ENCODE measurements at places on chromosomes 6 and 20.

- no peak for DNase-seq
Observed at GRCh38 chr6:114176726-114177125, 166.1 kb downstream of the HS3ST5 start.

- no peak for DNase-seq
Observed at GRCh38 chr6:18214003-18214402, 50.3 kb downstream of the DEK start.

DNA sequence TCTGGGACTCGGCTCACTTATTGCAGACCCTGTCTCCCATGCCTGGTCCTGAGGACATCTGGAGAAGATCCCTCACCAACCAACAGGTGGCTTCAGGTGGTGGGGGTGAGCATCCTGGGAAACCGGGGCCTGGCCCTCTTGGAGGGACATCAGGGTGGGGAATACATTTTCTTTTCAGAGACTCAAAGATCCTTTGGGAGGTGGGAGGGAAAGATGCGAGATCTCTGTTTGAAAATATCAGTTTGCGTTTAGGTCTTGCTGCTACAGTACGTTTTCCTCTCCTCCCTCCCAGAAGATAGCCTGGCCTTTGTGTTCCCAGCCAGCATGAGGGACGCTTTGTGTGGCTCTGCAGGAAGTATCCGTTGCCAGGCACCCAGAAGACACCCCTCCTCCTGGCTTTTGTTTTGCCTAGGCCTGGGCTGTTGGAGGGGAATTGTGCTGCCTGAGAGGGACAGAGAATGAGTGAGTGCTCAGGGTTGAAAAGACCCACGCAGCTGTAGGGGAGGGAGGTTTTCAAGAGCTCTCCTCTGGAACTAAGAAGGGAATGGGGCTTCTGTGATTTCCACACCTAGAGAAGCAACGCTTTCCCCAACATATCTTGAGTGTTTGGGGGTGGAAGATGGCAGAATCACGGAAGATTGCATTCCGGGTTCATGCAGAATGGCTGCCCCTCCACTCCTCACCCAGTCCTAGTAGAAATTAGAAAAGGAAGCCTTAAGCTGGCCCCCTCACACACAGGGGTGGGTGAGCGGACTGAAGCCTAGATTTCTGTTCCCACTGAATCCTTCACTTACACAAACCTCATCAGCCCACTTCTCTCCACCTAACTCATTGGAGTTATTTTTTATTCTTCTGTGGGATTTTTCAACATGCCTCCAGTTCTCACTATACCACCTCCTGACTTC, 22.0 kb upstream of the SLC2A12 start:
- no peak for DNase-seq

- DNase-seq, result no peak
Observed at GRCh38 chr20:61760321-61760720, 305.4 kb downstream of the TAF4 start.

DNA sequence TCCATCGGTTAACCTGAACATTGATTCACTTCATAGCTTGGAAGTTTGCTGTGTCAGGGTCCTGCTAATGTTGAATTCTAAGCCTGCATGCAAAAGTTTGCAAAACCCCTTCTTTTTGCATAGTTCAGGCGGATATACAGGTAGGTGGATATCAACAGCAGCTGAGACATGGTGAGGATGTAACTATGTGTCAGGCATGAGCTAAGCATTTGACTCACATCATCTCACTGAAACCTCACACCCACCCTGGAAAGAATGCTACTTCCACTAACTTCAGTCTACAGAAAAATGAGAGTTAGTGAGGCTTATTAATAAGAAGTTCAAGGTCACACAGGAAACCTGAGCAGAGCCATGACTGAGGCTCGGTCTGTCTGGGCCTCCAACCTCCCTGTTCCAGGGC, 276.9 kb downstream of the BMP7 start:
- DNase-seq, result peak; percentile 7

GRCh38 chr6:106112433-106112832, 26.3 kb downstream of the PRDM1 start:
- DNase-seq, result no peak

- DNase-seq, result peak; percentile 78
Observed at GRCh38 chr20:10074513-10074912, 39.7 kb downstream of the ANKEF1 start.

GRCh38 chr6:25113436-25113835, 165.7 kb upstream of the CARMIL1 start:
- no peak for DNase-seq

- no peak for DNase-seq
Observed at GRCh38 chr20:37421988-37422387, 76.0 kb downstream of the SRC start.

DNA sequence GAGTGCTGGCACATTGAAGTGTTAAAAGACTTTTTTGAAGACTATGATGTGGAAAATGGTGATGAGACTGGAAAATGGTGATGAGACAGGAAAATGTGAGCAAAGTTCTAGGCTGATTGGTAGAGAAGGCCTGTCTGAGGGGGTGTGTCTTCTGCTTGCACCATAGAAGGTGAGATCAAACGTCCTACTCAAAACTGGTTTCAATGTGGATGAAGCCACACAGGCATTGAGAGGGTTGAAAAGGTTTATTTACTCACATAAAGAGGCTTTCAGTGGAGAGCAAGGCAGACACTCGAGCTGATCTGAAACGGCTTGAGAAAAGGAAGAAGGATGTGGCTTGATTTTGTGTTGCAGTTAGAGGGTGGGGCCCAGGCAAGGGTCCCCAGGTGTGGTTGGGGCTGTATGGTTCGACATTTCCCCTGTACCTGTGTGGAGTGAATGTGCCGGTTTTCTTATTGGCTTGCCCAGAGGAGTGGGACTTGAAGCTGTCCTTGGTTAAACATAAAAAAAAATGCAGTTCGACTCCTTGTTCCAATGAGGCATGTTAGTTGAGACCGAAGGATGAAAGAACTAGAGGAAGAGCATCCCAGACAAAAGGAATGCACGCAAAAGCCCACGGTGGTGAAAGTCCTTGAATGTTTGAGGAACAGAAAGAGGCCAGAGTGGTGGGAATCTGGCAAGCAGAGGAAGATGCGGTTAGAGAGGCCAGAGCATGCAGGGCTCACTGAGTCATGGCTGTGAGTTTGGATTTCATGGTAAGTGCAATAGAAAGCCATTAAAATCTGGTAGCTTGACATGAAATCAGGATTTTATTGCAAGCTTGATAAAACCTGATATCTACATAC, 172.3 kb downstream of the EPM2A start:
- DNase-seq, result no peak

DNA sequence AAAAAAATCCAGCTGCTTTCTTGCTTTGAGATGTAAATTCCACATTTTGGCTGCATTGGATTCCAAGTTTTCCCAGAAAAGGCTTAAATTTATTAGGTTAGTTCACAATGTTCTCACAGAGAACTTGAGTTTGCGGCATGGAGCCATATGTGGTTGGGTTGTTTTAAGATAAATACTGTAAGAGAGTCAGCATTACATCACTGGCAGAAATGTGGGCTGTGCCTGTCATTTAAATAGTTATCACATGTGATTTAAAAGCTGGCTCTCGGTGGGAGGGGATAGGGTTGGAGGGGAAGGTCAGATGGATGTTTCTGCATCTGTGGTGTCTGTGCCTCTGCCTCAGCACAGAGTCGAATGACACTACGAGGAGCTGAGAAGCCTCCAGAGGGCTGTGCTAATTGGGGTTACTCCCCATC, 73.8 kb upstream of the SCP2D1 start:
- DNase-seq, result peak; percentile 70

GRCh38 chr20:50926530-50926929, 4.7 kb downstream of the ADNP start:
- DNase-seq, result no peak

DNA sequence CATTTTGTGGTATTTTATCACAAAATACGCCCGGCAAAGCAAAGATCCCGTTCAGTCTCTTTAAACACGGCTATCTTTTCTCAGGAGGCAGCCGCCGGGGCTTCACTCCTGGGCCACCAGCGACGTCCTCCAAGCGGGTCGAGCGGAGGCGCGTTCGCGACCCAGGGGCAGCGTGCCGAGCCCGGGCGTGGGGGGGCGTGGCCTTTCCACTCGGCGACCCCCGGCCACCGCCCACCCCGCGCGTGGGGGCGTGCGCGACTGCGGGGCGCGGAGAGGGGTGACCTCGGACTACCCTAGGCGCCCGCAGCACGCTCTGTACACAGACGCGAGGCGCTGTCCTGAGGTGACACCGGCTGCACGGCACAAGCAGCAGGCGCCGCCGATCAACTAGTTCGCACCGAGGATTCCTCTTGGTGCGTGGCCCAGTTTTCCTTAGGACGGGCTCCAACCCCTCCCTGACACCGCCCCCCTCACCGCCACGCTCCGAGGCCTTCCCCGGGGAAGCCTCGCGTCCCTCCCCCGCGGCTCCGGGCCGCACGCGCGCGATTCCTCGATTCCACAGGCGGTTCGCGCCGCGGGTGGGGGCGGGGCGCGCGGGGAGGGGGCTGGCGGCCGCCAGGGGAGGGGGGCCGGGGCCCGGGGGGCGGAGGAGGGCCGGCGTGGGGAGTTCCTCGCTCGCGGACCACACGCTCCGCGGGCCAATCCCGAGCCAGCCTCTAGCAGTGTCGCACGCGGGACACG, 1.1 kb upstream of the JARID2 start:
- DNase-seq, result peak; percentile 52

GRCh38 chr6:112188906-112189305, 65.5 kb downstream of the LAMA4 start:
- DNase-seq, result no peak

- DNase-seq, result no peak
Observed at GRCh38 chr20:21180248-21180647, 54.4 kb downstream of the KIZ start.

- DNase-seq, result peak; percentile 62
Observed at GRCh38 chr6:143677891-143678791, at the start of gene PHACTR2. TSS of gene PHACTR2 (plus strand) at chr6:143677965. CDS start at chr6:143678164, 199 bp downstream.

DNA sequence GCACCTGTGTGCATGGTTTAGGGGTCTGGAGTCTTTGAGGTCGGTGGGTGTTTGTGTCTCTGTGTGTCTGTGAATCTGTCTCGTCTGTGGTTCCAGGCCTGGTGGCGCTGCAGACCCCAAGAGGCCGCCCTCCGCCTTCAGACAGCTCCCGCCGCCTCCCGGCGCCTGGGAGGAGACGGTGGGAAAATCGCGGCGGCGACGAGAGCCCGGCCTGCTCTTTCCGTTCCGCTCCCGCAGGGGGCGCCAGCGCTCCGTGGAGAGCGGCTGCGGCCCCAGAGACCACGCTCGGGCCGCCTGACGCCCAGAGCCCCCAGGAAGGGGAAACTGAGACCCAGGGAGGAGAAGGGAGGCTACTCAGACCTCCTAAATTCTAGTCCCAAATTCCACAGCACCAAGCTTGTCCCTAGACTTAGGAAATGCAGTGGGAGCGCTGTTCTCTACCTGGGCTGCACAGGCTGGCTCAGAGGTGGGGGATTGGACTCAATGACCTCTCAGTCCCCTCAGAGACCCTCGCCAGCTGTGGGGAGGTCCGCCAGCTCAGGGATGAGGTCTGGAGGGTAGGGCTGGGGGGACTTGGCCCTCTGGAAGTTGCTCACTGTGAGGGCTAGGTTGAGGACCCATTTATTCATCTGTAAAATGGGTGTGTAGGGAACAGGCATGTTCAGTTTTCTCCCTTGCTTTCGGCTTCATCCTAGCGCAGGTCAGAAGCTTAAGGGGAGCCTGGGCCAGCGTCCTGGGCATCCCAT, 36.9 kb upstream of the BLCAP start:
- no peak for DNase-seq

- no peak for DNase-seq
Observed at GRCh38 chr6:26056583-26057350, 30.5 kb upstream of the HFE start.

DNA sequence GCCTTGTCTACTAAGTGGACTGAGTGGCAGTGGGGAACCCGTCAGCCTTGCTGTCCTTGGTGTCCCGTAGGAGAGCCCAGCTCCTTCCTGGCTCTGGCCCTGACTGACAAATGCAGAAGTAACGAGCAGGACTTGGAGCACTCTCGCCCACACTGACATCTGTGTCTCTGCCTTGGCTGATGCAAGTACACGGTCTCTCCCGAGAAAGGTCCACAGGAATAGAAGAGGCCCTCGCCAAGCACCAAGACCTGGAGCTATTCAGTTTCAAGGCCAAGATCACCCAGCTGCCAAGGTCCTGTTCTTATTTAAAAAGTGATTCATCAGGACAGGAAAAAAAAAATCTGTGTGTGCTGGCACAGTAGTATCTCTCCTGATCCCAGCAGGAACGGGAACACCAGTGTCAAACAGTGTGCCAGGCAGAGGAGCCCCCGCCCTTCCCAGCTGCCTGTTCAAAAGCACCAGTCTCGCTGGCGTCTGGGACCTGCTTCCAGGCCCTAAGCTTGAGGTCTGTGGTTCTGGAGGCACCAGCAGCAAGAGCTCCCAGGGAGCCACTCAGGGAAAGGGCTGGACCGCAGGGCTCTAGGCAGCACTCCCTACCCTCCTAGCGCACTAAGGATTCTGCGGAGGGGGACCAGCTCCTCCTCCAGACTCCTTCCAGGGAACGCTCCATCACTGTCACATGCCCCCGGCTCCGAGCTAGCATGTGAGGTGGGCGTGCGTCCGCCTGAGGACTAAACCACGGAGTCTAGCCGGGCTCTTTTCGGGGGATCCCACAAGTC, 376.9 kb downstream of the RNGTT start:
- no peak for DNase-seq

GRCh38 chr6:65646544-65646943, 60.5 kb downstream of the EYS start:
- DNase-seq, result no peak

GRCh38 chr6:132122871-132123270, 171.7 kb upstream of the CCN2 start:
- DNase-seq, result no peak

DNA sequence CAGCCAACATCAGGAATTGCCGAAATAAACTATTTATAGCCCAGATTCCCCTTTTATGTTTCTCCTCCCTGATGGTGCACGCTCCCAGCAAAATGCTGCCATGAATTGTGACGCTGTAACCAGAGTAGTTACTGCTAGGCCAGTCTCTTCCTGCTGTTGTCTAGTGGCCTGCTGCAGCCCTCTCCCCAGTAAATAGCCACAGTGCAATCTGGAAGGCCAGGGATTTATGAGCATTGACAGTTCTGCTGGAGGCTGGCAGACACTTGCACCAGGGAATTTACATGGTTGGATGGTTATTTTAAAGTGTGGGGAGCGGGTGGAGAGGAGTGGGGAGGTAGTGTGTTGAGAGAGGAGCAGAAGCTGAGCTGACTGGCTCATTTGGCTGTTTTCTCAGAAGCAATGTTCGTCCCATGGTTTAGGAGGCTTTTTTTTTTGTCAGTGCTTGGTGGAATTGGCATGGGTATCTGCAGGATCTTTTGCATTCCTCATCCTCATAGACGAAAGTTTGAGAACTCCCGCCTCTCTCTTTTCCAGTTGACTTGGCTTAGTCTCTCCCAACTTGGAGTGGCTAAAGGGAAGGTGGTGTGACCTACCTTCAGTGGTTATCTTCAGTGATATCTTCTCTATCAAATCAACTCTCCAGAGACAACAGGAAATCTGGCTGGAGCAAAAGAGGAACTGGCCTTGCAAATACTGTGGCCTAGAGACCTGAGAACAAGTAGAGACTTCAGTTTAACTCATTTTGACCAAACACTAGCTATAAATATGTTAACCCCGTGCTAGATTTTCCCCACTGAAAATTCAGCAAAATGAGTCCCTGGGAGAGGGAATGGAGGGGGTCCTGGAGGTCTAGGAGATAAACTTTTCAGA, 99.3 kb upstream of the VSTM2L start:
- no peak for DNase-seq

GRCh38 chr6:41505122-41506049, 40.8 kb upstream of the FOXP4 start:
- DNase-seq, result no peak

- DNase-seq, result no peak
Observed at GRCh38 chr20:32080783-32081182, 28.7 kb upstream of the TM9SF4 start.

- no peak for DNase-seq
Observed at GRCh38 chr6:136036601-136037000, 185.1 kb downstream of the PDE7B start.

GRCh38 chr6:149209871-149210775, 107.4 kb upstream of the TAB2 start:
- peak; percentile 58 for DNase-seq
